ENCODE measurements at places on chromosomes 7 and 10.

GRCh38 chr7:26898891-26899290 lies 34.5 kb upstream of the SKAP2 start:
- DNase-seq: no peak

GRCh38 chr10:11276449-11276990 lies 258.8 kb downstream of the CELF2 start:
- no peak for DNase-seq

DNA sequence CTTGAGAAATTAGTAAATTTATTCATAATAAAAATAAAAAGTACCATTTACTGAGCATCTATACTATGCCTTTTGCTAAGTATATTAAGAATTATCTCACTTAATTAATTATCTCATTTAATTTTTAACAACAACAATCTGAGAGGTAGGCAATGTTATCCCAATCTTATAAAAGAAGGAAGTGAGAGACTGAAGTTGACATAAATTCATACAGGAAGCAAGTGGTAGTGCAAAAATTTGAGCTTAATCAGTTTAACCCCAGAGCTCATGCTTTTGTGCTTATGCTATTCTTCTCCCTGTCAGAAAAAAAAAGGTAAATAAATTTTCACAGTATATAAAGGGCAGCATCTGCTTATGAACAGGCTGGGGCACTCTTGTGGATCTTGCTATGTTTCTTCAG lies 2.7 kb upstream of the LIPF start:
- no peak for DNase-seq

DNA sequence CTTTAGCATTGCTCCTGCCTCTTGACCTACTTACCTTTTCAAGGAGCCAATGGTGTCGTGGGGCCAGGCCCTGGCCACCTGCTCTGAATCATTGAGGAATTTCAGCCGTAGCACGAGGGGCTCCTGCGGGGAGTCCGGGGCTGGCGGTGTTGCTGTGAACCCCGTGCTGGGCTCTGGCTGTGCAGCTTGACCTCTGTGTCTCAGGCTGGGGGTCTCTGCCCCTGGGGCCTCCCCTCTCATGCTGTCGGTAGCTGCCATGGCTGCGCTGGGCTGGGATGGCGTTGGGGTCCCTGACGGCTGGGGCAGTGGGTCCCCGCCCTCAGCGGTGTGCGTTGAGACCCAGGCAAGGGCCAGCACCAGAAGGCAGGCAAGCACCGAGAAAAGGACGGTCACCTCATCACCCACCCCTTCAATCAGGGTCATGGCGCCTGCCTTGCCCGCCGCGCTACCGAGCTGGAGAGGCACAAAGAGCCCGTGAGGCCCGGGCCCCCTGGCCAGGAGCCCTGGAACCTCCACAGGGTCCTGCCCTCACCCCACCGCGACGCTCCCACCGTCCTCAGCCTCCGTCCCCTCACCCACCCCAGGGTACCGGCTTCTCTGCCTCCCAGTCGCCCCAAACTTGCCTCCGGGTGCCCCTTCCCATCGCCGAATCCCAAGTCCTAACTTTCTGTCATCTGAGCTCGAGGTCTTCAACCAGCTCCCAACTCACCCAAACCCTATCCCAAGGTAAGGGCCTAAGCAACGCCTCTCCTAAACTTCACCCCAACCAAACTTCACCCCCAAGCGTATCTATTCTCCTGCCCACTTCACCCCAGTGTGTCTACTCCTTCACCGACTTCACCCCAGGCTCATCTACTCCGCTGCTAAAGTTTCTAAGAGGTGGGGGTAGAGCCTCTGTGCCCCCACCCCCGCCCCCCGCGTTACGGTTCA lies 887 bp downstream of the TMUB1 start:
- no peak for DNase-seq

DNA sequence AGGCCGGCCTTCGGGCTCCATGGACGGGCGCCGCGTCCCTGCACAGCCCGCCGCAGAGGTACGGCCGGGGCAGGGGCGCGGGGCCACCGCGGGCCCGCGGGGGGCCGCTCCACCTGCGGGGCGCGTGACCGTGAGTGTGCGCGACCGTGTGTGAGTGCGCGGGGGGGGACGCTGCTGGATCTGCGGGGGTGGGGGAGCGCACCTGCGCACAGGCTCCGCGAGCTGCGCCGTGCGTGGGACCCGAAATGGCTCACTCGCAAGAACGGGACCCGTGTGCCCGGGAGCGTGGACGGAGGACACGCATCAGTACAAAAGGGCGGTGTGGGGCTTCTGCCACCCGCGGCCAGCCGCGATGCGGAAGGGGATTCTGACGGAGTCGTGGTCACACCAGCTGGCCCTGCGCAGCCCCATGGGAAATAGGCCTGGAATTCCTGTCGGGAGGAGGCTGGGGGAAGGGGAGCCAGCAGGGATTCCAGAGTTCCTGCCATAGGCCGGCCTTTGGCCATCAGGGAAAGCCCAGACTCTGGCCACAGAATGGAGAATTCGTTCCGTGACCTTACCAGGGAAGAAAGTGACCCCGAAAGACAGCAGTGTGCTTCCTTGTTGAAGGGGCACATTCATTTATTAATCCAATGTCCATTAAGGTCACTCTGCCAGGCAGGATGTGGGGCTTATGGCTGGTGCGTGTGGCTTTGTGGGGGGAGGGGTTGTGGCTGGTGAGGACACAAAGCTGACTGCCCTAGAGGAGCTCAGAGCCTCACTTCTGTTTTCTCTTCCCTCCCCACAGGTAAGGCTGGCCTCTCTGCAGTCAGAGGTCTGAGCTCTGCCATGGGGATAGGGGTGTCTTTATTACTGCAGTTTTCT lies 494 bp downstream of the REPIN1 start:
- DNase-seq: no peak

DNA sequence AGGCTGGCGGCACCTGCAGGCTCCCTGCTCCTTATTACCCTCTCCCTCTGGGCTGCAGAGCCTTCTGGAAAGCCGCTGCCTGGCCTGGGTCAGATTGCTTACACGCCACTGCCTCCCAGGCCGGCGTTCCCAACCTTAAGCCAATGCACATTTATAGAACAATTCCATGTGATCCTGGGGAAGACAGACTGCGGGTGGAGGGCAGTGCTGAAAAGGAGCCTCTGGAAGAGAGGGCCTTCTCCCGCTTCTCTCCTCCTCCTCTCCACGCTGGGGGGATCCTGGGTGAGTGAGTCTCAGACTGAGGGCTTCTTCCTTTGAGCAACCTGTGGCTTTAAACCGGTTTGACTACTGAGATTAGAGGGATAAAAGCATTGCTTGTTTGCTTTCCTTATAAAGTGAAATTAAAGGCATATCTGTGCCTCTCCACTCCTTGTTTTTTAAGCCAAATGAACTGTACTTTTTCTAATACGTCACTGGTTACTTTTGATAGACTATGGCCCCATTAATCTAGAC lies 5.5 kb downstream of the TACC2 start:
- DNase-seq: no peak

DNA sequence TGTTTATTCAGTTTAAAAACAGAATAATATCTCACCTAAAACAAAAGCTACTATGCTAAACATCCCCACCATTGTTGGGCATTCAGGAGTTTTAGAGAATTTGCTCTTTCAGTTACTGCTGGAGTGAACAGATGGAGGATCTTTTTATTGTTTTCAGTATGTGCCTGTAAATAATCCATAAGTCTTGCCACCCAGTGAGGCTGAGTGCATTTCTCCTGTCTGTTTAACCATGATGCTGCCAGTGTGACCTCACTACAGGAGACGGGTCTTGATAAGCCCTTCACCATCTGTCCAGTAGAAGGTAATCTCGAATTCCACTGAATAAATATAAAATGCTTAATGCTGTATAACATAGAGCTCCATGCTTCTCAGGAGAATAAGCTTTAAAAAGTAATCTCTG lies 430.9 kb downstream of the POM121L12 start:
- no peak for DNase-seq

DNA sequence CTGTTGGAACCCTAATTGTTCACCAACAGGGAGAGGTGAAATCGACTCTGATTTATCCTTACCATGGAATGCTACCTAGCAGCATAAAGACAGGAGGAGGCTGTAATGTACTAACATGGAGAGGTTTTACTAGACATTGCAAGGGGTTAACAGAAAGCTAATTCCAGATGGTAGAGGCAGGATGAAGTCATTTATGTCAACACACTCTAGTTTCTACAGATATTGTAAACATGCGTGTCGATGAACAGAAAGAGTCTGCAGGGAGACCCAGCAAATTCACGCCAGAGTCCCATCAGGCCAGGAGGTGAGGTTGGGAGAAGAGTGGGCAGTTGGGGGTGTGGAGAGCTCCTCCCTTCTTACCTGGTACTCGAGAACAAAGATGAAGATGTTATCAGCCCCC lies 7.0 kb downstream of the NPC1L1 start:
- DNase-seq: no peak

DNA sequence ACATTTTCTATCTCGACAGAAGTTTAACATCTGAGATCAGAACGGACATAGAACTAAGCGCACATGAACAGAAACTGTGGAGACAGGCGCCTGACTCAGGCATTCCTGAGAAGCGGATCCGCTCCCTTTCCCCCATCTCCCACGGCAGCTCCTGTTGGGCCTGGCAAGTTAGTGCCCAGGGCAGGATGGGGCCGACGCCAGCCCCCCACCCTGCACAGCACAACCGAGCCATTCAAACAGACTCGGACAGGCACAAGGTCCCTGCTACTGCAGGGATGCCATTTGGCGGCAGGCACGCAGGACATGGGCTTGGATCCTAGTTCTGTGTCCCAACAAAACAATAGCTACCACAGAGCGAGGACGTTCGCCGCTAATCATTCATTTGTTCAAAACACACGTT lies 271.8 kb downstream of the USP6NL start:
- no peak for DNase-seq

- no peak for DNase-seq
These were observed 5.5 kb upstream of the ZNF316 start for GRCh38 chr7:6631605-6632004.

- no peak for DNase-seq
These were observed 226.8 kb downstream of the SKIDA1 start for GRCh38 chr10:21298701-21299100.

- no peak for DNase-seq
These were observed 879.0 kb upstream of the CELF2 start for GRCh38 chr10:10138685-10139084.

GRCh38 chr7:77444123-77444522 lies 28.0 kb upstream of the GSAP start:
- no peak for DNase-seq

DNA sequence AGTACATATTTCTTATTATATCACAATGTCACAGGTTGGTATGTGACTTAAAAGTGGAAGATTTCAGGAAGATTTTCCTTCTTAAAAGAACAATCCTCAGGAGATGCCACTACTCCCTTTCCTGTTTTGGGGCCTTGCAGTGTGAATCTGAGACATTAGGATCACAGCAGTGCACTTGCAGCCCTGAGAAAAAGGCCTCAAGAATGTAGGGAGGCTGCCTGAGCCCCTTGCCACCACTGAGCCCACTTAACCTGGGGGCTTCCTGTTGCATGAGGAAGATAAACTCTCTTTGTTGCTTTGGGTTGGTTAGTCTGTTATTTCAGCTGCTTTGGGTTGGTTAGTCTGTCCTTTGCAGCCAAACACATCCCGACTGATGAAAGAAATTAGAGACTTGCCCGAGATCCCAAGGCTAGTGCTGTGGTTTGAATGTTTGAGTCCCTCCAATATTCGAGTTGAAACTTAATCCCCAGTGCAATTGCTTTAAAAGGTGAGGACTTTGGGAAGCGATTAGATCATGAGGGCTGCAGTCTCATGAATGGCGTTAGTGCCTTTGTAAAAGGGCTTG lies 151.3 kb upstream of the SP4 start:
- no peak for DNase-seq

- no peak for DNase-seq
These were observed 592 bp upstream of the ATP6V1F start for GRCh38 chr7:128861957-128862570.

- DNase-seq: no peak
These were observed 67.9 kb upstream of the CFAP46 start for GRCh38 chr10:133010095-133010842.

GRCh38 chr7:124924906-124925305 lies 4.7 kb downstream of the POT1 start:
- no peak for DNase-seq

- no peak for DNase-seq
These were observed 121.9 kb downstream of the MAD1L1 start for GRCh38 chr7:2110610-2111396.

- DNase-seq: no peak
These were observed 1.1 kb upstream of the ICA1 start for GRCh38 chr7:8263048-8263447.

- no peak for DNase-seq
These were observed 273.2 kb downstream of the CDK14 start for GRCh38 chr7:90869335-90869734.

DNA sequence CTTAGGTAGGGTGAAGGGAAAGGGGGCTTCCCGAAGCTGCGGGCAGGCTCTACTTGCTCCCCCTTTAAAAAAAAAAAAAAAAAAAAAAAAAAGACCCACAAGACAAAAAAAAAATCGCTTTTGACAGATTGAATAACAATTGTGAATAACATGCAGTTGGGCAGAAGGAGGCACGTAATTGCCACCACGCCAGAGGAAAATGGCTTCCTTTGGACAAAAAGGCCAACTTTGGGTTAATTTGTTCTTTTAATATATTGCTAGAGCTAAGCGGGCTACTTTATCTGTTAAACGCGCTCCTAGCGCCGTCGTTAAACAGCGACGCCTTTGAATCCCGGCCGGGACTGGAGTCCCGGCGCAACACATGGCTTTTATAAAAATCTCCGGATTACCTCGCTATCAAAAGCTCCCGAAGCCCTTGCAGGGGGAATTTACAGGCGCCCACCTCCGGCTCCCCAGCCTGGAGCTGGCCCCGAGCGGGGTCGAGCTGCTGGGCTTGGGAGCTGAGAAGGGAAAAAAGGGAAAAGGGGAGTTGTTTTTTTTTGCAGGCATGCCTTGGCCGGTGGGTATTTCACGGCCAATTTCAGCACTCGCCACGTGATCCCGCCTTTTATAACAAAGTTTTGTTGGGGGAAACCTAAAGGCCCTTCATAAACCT lies 1.2 kb downstream of the HOXA11 start:
- DNase-seq: no peak

GRCh38 chr10:11209830-11210181 lies 192.1 kb downstream of the CELF2 start:
- no peak for DNase-seq

DNA sequence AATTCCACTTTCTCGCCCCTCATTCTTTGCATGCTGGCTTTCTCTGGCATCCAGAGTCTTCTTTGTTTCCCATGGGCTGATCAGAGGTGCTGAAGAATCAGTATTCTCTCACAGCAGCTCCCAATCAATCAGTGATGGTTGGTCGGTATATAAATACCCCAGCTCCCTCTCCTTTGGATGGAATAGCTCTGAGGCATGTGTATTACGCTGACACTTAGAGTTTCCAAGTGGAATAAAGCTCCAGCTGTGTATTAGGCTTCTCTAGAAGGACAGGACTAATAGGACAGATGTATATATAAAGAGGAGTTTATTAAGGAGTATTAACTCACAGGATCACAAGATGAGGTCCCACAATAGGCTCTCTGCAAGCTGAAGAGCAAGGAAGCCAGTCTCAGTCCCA lies 218.3 kb upstream of the GRB10 start:
- no peak for DNase-seq

- DNase-seq: no peak
These were observed 55.0 kb downstream of the WAC start for GRCh38 chr10:28587970-28588290.

- DNase-seq: no peak
These were observed 45.8 kb downstream of the DGKI start for GRCh38 chr7:137801003-137801402.

- DNase-seq: no peak
These were observed 131.9 kb downstream of the AKR1D1 start for GRCh38 chr7:138208142-138208570.

Data from GM12864 (cell line).